Panc1 (cell line): ENCODE measurements at places on chromosomes 11 and 22.

DNA sequence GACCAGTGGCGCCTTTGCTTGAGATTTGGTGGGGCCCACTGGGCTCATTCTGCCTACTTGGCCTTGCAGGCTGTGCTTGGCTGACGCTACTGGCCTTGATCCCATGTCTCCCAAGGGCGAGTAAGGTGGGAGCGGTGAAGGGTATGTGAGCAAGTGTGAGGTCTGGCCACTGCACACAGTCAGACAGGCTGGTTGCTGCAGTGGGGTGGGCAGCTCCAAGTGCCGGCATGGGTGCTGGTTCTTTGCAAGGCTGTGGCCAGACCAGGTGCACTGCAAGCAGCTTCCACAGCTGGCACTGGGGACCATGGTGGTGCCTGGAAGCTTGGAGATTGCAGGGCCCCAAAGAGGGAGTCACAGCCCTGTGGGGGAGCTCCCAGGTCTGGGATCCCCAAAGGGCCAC is 33.4 kb upstream of the OR10G7 start:
- DNase-seq, result no peak

DNA sequence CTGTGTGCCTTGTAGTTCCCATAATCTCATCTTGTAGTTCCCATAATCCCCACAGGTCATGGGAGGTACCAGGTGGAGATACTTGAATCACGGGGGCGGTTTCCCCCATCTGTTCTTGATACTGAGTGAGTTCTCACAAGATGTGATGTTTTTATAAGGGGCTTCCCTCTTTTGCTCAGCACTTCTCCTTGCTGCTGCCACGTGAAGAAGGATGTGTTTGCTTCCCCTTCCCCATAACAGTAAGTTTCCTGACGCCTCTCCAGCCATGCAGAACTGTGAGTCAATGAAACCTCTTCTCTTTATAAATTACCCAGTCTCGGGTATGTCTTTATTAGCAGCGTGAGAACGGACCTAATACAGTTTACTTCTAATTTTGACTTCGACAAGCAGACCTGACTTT is 14.0 kb upstream of the SMIM38 start:
- no peak for DNase-seq

- DNase-seq, result no peak
These were observed 50.3 kb downstream of the PKNOX2 start for GRCh38 chr11:125214601-125215565.

DNA sequence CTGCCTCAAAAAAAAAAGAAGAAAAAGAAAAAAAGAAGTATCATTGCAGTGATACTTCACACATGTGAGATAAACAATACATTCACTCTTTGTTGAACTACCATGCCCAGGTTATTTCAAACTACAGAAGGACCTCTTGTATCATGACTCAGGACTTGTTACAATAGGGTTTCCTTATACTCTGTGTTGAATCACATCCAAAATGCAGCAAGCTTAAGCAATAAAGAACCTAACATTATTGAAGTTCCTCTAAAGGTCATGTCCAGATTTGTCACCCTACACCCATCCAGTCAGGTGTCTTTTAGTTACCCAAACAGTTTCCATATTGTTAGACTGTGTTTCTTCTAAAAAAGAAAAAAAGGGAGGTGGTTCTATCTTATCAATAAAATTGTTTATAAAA is 26.9 kb upstream of the ALKBH3 start:
- no peak for DNase-seq

DNA sequence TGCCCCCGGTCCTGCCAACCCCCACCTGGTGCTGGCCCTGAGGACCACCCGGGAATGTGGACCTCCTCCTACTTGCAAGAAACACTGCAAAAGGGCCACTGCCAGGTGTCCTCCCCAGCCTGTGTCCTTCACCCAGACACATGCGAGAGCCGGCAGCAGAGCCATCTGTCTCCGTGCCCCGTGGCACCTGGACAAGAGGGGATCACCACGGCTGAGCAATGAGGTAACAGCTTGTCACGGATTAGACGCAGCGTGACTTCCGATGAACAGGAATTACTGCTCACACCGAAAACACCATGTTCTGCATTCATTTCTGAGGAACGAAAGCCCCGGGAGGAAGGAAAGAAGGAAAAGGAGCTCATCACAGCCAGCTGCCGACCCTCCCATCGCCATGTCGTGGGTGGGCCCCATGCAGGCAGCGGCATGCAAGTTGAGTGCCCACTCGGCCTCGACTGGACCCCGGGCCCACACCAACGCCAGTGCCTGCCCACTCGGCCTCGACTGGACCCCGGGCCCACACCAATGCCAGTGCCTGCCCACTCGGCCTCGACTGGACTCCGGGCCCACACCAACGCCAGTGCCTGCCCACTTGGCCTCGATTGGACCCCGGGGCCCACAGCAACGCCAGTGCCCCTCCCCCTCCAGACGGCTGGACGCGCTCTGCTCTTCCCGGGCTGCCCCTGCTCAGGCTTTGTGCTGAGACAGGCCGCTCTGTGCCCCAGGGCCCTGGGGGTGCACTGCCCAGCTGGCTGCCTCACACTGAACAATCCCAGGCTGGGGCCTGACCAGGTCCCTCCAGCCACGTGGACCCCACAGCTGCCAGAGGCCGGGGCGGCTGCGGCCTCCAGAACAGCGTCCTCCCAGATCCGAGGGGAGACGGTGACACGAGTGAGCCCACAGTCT is 22.0 kb downstream of the CHID1 start:
- DNase-seq, result no peak

DNA sequence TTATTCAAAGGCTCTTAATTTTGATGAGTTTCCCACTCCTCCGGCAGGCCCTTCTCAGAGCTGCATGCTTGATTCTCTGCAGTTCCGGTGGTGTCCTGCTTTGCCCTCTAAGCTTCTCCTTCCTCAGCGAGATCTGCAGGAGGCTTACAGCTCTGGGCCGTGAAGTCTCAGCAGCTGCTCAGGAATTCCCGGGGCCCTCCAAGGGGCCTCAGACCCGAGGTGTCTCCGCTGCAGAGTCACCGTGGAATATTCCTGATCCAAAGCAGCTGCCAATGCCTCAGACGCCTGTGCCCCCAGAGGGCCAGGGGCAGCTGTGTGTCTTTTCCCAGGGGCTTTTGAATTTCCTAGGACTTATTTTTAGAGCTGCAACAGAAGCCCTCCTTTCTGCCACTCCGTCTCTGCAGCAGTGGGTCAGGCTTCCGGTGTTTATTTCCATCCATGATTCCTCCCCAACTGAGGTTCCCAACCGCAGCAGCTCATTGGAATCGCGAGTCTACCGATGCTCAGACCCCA is 37.2 kb downstream of the RPS6KA4 start:
- DNase-seq, result no peak

GRCh38 chr22:30421695-30422480 is 3.7 kb upstream of the MTFP1 start:
- no peak for DNase-seq

GRCh38 chr11:62539238-62539925 is 7.2 kb downstream of the AHNAK start:
- DNase-seq, result no peak

DNA sequence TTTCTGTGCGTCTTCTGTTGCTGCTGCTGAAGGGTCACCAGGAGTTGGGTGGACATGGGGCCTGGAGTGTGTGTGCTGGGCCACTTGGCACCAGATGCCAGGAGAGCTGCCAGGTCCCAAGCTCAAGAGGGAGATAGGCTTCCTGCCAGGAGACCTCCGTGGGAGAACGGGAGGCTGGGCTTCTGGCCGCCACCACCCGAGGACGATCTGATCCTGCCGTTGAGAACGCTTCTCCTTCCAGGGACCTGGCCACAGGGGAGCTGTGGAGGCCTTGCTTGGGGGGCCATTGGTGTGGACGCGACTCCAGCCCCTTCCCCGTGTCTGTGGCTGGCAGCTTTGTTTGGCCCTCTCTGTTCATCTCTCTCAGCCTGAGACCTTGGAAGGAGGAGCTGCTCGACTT is 2.4 kb downstream of the BRSK2 start:
- no peak for DNase-seq

DNA sequence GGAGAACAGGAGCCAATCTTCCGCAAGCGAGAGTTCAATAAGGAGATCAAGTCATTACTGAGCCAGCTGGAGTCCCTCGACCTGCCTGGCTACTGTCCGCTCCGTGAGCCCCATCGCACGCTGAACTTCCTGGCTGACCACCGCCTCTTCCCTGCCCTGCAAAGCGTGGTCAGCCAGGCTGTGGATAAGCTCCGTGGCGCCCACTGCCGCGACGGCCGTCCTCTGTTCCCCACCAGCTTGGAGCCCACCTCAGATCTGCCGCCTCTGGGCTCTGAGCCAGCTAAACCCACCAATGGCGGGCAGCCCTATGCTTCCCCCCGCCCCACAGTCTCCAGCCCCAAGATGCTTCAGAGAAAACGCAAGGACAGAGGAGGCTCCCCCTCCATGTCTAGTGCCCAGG is 2.3 kb downstream of the CCDC116 start:
- no peak for DNase-seq

GRCh38 chr11:11263238-11264005 is 89.6 kb downstream of the CSNK2A3 start:
- DNase-seq, result no peak

GRCh38 chr11:117417856-117418255 is 90.2 kb downstream of the CEP164 start:
- DNase-seq, result no peak

DNA sequence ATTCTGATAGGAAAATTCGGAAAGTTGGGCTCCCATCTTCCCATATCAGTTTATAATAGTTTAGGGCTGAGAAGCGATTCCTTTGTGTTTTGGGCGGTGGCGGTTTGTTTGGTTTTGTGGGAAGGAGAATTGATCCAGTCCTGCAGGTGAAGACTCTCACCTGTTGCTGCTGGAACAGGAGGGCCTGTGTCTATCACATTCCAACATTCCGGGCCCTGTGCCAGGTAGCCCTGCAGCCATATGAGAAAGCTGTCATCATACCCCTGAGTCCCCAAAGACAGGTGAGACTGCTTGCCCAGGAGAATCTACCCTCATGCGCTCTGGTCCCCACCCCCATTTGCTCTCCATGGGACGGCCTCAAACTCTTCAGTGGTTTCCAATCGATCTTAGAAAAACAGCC is 62.1 kb downstream of the TRAF6 start:
- DNase-seq, result no peak

DNA sequence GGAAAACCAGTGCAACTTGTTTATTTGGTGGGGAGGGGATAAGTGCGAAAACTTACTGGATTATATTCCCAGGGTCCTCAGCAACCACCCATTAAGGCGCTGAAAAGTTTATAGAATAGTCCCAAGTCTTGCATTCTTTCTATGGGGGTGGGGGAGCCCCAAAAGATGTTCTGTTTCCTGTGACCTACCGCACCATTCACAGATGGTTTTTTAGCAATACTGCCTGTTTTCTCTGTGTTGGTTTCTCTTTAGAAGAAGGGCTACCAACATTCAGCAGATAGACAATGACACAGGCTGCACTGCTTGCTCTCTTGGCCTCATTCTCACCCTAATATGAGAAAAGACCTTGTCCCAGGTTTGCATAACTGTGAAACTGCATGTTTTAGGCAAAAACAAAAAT is 86.5 kb downstream of the FAM76B start:
- no peak for DNase-seq

DNA sequence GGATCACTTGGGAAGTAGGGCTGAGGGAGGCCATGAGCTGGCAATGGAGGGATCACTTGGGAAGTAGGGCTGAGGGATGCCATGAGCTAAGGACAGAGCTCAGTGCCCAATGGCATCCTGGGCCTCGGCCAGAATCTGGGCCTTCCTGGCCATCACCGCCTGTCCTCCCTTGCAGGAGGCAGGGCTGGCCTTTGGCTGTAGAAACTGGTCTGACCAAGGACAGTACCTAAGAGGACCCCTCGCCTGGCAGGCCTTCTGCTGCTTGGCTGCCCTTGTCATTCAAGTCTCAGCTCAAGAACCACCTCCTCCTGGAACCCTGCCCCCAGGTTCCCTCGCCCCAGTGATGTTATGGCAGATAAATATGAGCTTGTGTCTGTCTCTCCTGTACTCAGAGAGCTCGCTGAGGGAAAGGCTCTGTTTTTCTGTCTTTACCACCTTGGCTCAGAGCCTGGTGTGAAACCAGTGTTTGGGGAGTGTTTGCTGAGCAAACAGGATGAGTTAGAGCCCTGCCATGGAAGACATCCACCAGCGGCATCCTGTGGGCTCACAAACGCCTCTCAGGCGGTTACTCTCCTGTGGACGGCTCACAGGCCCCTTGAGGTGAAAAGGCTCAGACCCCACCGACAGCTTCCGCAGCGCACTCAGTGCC is 19.3 kb upstream of the RASL10A start:
- DNase-seq, result no peak

- no peak for DNase-seq
These were observed 47.6 kb upstream of the OLFML1 start for GRCh38 chr11:7437696-7438095.

GRCh38 chr22:42263944-42264343 is 6.5 kb downstream of the TCF20 start:
- no peak for DNase-seq

DNA sequence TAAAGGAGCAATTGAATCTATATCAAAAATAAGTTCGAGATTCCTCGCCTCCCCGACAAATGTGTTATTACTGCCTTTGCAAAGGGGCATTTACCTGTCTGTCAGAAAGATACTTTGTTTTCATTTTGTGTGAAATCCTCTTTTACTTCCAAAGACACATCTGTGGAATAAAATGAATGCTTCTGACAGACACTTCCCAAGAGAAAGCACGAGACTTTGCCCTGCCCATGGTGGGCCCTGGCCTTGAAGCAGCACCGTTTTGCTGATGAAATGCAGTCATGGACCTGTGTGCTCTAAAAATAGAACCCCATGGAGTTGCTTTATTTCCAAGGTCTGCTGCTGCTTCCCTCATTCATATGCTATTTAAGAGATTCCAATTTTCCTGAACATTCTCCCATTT is 85.9 kb upstream of the USP47 start:
- DNase-seq, result no peak

- DNase-seq, result no peak
These were observed 23.2 kb downstream of the TOM1 start for GRCh38 chr22:35322893-35323292.

- DNase-seq, result no peak
These were observed 7.5 kb upstream of the NLRP6 start for GRCh38 chr11:270451-271318.
